ENCODE measurements at places on chromosomes 6 and 20.

GRCh38 chr6:57064809-57065208 is 18.3 kb downstream of the KIAA1586 start:
- no peak for DNase-seq

DNA sequence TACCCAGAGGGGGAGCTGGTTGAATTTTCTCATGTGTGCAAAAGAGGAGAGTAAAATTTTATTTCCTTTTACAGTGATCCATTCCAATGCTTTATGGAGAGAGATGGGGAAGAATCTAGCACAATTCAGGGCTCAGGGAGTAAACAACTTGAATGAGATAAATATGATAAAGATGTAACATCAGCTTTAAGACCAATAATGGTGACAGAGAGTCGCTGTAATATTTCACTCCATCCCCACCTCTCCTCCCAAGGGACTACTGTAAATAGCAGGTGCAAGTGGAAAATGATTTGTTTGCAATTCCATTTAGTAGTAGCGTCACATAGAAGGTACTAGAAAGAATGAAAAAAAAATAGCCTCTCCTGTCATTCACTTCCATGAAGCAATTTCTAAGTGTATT is 4.8 kb downstream of the CRISP3 start:
- no peak for DNase-seq

DNA sequence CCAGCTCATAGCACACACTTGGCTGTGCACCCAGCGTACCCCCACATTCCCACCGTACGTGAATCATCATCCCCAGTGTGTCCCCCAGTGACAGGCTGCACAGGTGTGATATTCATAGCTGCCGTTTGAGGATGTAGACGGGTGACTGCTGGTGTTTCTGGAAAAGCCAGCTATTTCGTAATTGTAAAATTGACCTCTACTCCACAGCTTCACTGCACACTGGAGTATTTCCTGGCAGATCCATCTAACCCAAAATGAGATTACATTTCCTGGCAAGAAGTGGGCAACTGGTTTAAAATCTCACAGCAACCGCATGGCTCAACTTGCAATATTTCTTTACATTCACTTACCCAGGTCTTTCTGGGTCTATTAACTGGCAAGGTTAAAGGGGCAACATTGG is 30.3 kb downstream of the CD83 start:
- DNase-seq: no peak

- no peak for DNase-seq
These were observed 30.8 kb downstream of the SF3B5 start for GRCh38 chr6:144064402-144065212.

DNA sequence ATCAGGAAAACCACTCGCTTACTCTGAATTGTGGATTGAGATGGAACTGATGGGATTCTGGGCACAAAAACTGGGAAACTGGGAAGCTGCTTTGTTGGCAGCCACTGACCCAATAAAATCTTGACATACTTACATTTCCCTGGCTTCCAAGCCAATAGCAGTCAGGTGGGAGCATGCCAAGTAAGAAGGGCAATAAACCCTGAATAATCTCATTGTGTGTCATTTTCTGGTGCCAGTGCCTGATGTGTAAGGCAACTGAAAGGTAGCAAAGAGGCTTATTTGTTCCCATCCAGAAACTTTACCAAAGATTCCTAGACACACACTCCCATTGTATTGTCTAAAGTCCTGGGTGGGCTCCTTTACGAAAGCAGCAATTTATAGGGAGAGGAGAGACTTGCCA is 93.2 kb downstream of the TBX18 start:
- no peak for DNase-seq

DNA sequence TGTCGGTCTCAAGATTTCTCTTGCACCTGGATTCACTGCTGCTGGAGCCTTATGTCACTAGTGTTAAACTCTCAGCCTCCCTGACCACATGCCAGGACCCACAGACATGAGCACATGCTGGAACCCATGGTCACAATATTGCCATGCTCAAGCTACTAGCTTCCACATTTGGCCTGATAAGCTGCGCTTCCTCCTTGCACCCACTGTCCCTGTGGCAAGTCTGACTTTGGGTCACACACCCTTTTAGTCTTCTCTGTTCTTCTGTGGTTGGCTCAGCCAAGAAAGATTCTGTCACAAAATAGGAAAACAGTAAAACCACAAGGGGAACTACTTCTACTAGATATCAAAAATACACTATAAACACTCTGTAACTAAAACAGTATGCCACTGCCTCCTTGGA is 68.9 kb upstream of the HDAC2 start:
- no peak for DNase-seq

- no peak for DNase-seq
These were observed 115.7 kb upstream of the RALGAPA2 start for GRCh38 chr20:20827992-20828597.

GRCh38 chr6:143863771-143864170 is 503 bp upstream of the ZC2HC1B start:
- no peak for DNase-seq

DNA sequence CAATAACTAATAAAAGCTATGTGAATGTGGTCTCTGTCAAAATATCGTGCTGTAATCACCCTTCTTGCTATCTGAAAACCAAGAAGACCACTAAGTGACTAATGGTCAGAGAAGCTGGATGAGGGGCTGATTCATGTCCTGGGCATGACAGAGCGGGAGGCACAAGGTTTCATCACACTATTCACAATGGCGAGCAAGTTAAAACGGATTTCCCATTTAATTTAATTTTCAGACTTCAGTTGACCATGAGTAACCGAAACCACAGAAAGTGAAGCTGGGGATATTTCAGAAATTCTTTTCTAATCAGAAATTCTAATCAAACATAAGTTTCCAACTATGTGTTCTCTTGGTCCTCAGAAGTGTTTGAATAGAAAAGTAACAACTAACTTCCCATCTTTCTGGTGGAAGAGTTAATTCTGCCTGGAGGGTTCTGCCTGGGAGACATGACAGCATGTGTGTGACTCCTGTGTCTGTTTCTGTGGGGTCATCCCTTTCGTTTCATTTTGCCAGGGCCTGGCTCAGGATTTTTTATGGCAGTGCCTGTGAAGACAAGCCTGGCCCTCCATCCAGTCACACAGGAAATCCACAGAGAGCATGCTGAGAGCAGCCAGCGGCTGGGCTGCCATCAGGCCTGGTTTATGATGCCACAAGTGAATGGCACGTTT is 98.9 kb downstream of the FAM120B start:
- no peak for DNase-seq

DNA sequence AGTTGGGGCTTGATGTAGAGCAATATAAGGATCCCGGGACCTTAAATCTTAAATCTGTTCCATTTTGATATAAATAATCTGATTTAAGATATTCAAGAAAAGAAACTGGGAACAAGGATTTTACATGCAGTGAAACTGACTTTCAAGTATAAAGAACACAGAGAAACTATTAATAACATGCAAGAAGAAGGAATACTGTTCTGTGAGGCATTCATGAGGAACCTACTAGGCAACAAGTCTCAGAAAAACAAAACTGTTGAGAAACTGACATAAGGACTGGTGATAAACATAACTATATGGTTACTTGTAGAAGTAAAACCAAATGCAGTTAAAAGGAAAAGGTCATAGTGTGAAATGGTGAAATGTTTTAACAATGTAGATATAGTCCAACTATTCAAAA is 15.8 kb downstream of the HDDC2 start:
- DNase-seq: no peak

DNA sequence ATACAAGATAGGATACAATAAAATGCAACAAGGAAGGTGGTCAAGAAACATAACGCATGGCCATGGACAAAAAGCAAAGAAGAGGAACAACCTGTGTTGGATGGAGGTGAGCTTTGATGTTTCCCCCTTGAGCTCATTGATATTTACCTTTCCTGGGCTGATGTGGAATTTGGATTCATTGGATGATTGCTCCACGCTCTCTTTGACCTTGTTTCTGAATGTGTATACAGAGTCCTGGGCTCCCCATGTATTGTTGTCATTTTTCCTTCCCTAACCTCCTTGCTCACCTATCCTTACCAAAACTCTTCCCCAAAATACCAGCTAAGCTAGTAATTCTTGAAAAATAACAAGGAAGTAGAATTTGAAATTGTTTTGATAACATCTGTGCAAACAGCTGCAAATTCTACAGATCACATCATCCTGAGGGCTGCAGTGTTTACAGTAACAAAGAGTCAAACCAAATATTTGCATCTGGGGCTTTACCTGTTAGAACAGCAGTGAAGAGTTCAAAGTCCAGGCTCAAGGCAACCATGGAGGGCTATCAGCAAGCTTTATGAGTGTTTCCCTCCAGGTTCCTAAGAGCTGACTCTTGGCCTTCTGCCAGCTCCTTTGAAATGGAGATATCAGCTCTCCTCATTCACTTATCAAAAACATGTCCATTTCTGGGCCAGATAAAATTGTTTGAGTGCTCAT is 214.3 kb upstream of the MARCKS start:
- peak; percentile 35 for DNase-seq

- no peak for DNase-seq
These were observed 32.8 kb upstream of the SMIM8 start for GRCh38 chr6:87289571-87289970.

DNA sequence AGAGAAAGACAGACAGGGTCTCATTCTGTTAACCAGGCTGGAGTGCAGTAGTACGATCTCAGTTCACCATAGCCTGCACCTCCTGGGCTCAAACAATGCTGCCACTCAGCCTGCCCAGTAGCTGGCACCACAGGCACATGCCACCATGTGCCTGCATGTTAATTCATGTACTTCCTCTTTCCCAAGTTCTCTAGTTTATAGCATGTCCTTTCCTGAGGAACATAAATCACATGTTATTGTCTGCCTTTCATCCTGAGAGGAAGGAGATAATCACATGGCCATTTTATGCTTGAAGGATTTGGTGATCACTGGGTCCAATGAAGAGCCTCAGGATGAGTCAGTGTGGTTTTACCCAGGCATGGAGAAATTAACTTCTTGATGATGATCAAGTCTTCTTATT is 47.9 kb downstream of the COL11A2 start:
- no peak for DNase-seq

DNA sequence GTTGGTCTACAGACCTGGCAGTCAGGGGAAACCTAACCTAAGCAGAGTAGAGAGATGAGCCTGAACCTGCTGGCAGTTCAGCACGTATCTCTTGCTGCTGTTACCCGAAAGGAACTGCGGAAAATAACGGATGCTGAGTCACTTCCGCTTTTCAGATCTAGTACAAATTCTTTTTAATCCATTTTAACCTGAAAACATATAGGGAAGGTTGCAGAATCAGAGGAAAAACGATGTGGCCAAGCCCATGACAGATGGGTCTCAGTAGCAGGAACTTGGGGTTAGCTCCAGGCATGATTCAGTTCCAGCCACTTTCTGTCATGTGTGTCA is 351.9 kb upstream of the PRND start:
- DNase-seq: no peak

DNA sequence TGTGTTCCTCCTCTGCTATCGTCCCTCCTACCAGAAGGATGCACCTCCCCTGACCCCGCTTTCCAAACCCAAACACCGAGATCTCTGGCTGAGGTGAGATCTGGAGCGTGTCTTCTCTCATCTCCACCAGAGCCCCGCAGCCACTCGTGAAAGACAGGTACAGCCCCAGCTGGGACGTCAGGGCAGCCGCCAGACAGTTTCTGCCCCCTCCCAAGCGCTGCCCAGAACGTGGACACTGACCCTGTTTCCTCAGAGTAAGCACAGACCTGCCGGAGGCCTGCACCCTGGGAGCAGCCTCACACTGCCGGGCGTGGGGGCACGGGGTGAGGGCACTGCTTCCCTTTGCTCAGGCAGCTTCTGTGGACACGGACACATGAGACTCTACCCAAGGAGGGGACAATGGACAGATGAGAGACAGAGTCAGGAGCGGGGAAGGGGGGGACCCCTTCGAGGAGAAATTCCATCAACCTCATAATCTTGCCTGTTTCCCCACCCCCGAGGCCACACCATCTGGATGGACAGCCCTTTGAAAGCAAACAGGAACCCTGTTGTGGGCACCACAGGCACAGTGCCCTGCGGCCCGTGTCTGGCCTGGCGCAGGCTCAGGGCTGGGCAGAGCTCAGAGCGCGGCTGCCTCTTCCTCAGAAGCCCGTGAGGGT is 210.6 kb downstream of the DLL1 start:
- no peak for DNase-seq

DNA sequence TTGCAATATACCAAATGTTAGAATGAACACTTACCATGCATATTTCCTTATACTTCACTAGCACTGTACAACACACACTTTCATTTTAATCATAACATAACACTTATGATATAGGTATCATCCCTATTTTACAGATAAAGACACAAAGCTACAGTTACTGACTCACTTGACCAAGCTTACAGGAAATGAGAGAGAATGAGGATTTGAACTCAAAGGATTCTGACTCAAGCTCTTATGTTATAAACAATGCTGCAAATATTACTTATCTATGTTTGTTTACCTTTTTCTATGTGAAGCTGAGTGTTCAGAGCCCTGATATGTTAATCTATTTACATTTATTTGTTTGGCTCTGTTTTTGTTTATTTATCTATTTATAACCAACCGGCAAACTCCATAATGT is 245.4 kb downstream of the PTPRK start:
- DNase-seq: no peak

DNA sequence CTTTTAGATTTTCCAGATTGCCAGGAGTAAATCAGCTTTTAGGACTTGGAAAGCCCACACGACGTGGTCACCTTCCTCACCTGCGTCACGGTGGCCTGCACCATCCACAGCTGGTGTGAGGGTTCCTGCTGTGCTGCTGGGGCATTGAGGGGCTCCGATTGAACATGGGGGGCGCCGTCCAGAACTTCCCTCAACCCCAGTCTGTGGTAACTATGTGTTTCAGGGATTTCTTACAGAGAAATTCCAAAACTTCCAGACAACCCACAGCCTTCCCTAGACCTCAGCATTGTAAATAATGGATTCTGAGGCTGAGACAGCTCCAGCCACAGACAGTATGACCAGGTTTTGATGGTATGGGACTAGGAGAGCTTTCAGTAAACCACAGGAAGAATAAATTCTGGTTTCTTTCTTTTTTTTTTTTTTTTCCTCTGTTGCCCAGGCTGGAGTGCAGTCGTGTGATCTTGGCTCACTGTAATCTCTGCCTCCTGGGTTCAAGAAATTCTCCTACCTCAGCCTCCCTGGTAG is 46.7 kb upstream of the IRF4 start:
- no peak for DNase-seq

- no peak for DNase-seq
These were observed 49.2 kb upstream of the SASH1 start for GRCh38 chr6:148293181-148293995.

- no peak for DNase-seq
These were observed 170.6 kb downstream of the PHACTR1 start for GRCh38 chr6:12886961-12887775.

GRCh38 chr20:44810061-44810390 is 320 bp downstream of the RIMS4 start:
- no peak for DNase-seq

DNA sequence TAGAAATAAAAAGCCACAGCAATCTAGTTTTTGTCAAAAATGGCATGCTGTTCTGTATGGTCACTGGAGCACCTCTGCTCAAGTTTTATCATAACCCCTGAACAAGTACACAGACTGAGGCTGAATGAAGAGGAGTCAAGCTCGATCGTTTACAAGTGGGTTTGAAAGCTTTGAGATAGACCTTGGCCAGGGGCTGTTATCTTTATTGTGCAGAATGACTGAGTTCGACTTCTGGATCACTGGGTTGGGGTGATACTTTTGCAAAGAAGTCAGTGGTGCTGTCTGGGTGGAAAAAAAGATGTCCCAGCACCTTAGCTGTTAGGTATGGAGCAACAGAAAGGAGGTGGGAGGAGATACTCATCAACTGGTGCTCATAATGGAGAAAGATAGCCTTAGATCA is 446.0 kb downstream of the HACE1 start:
- no peak for DNase-seq

- DNase-seq: no peak
These were observed 114.2 kb downstream of the QRSL1 start for GRCh38 chr6:106743612-106744011.
